RPMI8226 (cell line): ENCODE measurements at places on chromosomes 6 and 20.

DNA sequence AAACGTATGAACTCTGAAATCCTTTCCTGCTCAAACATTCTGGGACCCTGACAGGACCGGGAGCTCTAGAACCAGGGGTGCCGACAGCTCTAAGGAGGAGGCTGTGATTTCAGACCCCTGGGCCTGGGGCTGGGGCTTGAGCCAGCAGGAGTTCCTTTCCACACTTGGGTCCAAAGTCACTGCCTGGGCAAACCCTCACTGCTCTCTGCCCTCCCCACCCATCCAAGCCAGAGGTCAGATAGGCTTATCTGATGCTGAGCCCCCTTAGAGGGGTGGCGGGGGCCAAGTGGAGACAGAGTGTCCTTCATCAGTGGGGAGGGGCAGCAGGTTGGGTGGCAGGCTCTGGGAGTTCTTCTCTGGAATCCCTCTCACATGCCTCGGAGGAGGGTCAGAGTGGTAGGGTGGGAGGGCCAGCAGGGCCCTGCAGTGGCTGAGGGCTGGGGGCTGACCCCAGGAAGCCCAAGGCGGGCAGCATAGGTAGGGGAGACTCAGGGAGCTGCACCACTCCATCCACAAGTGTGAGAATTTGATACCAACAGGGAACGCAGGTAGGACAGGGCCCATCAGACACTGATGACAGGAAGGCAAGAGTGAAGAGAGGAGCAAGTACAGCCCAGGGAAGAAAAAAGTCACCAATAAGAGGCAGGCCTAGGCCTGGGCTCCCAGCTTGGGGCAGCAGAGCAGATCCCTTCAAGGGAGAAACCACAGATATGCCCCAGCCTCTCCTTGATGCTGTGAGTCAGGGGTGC, 121.0 kb downstream of the MRPL14 start:
- DNase-seq: no peak

- no peak for DNase-seq
These were observed 26.1 kb upstream of the FOXF2 start for GRCh38 chr6:1363298-1363697.

DNA sequence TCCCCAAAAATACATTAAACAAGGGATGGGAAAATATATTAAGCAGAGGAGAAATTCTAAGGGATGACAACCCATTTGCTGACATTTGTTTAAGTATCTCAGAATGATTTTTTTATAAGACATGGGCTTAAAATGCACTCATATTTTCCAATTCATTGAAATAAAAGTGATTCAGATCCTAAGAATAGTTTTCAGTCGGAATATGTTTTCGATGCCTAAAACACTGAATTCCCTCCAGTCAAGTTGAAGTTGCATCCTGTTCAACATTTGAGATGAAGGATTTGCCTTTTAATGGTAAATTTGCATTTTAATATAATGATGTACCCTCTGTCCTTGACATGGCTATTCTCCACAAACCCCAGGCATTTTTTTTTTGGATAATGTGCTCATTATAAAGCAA, 79.3 kb downstream of the PTCHD4 start:
- DNase-seq: no peak

GRCh38 chr6:158751224-158751623, 67.9 kb downstream of the EZR start:
- no peak for DNase-seq
